ENCODE measurements at places on chromosomes 5 and 9. TPM values are rescaled to one million over a fixed set of nuclear protein-coding genes. Genes with fewer than 3 reads are reported as not detected.

Gene ITK
- 153 TPM for total RNA-seq

Gene ZNF169
- total RNA-seq: 6.3 TPM

Gene SPRY4
- total RNA-seq: 4.6 TPM

Gene MEIKIN
- not detected for total RNA-seq

Gene MYMK
- not detected for total RNA-seq

- DNase-seq: no peak
These were observed 65.7 kb downstream of the DENND1A start for GRCh38 chr9:123864251-123864650.

DNA sequence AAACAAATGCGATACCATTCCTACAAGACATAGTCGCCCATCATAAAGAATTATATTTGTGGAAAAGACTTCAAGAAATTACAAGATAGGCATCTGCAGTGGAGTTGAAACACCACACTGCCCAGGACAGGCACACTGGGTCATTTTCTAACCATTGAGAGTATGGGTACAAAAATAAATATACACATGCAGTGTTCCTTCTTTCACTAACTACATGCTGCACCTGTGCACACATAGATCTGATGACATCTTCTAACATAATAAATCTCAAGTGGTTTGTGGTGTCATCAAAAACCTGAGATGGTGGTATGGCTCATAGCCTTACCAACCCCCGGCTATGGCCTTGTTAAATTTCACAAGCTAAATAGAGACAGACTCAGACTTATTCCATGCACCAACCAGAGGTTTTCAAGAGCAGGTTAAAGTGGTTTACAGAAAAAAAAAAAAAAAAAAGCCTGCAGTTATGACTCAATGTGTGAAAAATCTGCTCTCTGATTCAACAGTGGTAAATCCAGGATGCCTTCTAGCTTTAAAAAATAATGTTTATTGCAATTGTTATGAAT is 12.4 kb upstream of the NFIB start:
- DNase-seq: no peak

DNA sequence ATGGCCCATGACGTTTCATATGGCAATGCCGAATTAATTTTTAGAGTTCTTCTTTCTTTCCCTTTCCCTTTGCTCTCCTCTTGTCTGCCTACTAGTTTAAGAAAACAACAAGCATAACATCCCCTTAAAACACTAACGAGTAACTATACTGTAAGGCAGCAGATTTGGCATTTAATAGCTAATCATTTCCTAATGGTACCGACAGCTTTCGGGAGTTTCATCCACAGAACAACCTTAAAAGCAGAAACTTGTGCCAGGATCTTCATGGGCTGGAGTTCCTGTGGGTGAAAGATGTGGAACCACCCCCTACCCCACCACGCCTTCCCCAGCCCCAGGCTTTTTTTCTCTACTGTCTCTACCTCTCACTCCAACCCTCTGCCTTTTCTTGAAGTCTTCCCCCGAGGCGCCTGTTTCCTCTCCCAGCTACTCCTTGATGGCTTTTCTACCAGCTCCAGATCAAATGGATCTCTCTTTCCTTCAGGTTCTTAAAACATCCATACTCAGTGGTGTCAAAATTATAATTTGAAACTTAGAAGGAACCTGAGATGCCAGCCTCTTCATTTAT is 319.5 kb downstream of the PIK3R1 start:
- DNase-seq: no peak

DNA sequence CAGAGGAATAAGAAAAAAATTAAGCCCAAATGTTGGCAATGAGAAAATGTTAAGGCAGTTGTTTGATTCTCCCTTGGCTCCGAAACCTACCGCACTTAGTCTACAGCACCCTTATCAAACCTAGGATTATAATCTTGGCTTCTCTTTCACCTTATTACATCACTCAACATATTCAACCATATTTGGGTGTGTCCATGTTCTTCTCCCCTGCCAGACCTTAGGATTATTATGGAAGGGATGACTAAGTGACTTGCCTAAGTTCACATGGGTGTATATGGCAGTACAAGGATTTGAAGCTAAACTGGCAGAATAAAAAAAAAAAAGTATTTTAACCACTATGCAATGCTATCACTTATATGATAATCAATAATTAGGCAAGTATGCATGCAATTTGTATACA is 76.4 kb downstream of the PLK2 start:
- DNase-seq: no peak

GRCh38 chr5:137975208-137975607 is 57.7 kb downstream of the FAM13B start:
- DNase-seq: no peak

DNA sequence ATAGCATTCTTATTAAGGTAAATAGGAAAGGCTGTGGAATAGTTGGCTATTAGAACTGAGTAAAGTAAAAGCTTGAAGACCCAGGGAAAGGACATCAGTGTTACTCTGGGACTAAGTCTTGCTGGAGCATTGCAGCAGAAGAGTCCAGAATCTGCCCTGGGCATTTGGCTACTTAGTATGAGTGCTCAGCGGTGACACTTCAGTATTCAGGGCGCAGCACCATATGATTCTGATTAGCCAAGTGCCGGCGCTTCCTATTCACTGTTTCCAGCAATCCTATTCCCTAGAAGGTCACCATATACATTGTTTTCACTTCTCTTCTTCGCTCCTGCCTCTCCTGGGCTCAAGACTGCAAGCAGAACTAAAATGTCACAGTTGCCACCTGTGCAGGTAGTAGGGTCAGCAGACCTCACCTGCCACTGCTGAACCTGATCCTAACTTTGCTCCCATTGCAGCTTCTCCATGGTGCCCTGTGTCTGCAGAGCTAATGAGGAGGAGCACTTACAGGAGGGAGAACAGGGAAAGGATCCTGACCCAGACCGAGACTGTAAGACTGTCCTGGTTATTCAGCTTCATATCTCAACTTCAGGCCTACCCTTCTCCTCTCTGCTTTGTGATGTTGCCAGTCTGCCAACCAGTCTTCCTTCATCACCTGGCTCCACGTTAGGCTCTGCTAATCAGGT is 313.6 kb upstream of the PIK3R1 start:
- no peak for DNase-seq

DNA sequence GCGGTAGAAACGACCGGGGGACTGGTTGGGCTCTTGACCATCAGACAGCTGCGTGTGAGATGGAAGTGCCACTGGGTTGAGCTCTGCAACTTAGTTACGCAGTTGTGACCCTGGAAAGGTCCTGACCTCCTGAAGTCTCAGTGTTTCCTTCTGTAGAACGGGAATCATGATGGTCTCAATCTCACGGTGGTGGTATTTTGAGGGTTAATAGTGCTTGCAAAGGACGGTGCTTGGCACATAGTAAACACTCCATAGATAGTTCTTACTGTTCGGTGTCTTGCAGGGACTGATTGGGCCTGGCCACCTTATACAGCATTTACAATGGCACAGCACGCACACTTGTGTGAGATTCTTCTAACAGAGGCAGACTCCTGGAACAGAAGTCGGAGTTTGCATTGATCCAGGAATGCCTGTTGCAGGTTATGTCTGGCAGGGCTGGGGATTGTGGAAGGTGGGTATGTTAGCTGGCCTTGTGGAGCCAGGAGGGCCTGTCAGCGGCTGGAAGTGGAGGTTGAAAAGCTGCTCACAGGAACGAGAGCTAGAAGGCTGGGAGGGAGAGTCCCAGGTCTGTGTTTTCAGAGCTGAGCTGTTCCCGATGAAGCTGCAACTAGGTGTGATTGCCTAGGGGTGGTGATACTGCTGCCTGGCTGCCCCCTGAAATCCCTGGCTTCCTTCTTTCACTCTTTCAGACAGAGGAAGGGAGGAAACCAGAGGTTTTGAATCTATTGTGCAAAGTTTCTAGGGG is 962 bp upstream of the TXN start:
- DNase-seq: no peak

DNA sequence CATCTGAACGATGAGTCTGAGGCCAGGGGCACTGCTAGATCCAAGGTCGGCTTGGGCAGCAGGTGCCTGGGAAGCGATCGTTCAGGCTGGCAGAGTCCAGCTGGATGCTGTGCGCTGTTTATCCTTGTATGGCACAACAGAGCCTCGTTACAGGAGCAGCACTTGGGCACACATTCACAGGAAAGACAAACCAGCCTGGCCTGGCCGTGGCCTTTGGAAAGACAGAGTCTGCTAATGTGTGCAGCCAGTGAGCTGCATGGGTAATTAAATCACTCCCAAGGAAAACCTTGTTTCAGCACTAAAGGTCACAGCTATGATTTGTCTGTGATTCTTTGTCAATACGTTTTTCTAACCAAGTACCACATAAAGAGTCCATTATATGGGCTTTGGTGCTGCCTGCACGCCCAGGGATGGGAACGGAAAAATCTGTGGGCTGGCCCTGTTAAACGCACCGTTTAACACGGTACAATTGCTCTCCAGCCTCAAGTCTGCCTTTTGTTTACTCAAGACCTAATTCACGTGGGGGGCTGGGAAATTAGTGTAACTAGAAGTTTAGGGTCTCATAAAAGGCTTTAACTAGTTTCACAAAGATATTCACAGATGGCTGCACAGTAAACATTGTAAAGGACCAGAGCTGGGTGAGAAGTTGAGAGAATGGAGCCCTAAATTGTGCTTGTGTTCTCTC is 509.3 kb downstream of the KDM4C start:
- DNase-seq: no peak

GRCh38 chr5:775961-776861 is 8.3 kb downstream of the ZDHHC11B start:
- no peak for DNase-seq

DNA sequence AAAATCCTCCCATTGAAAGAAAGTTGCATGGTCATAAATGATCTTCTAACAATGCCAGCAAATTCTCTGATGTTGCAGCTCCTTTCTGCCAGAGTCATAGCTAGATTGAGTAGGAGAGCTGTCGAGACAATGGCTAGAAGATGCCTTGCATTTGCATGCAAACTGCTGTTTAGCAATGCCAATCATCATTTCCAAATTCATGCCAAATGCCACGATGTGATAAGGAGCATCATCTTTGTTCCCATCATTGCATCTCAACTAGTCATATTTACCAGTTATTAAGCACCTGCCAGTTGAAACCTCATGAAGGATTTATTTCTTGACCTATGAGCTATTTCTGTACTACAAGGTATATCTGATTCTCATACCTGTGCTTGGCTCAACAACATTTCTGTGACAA is 246.4 kb upstream of the PIK3R1 start:
- DNase-seq: no peak

DNA sequence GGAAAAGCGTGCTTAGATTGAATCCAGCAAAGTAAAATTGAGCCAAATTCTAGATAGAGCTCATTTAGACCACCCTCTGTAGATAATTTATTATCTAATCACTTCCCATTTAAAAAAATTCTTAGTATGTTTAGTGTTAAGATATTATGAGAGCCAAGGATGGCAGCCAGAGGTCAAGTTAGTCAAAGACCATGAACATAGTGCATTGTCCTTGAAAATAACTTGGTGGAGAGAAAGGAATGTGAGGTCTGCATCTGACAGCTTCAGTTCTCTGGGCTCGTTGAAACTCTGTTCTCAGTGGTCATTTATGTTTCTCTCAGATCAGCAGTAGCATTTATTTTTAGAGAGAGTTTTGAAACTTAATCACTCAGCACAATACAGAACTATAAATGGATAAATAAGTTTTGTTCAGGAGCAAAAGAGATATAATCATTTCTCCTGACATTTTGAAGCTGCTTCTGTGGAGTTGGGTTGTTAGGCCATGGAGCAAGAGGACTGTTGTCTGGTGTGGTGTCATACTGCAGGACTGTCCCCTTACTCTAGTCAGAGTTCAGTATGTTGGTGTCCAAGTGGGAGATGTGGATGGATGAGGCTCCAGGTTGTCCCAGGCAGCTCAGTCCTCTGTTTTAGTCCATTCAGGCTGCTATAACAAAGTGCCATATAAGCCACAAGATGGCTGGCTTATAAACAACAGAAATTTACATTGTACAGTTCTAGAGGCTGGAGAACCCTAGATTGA is 337.7 kb downstream of the FBXL7 start:
- no peak for DNase-seq

- DNase-seq: no peak
These were observed 47.1 kb upstream of the RAI14 start for GRCh38 chr5:34608859-34609648.

DNA sequence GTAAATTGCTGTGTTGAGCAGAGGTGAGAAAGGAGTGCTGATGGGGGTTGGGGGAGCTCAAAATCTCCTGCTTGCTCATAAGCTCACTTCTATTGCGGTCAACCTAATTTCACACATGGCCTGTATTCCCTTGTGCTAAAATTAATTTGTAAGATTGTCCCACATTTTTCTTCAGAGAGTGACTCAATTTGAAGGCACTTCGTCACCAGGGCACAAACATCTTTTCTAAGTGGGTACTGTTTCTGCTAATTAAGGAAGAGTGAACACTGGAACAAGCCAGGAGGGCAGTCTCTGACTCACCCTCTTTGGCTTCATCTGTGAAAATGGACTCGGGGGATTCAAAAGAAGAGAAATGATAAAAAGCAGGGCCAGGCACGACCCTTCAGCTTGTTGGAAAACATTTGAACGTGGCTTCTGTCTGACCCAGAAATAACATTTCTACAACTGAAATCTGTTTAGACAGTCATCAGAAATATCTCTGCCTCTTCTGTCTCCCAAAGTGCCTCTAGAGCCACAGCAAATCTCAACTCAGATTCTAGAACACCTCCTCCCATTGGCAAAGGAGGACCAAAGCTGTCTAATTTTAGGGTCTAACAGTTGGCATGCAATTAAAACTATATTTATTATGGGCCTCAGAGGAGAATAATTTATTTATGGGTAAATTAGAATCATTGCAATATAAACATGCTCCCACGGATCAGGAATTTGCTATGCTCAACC is 49.8 kb downstream of the FEM1C start:
- DNase-seq: no peak

GRCh38 chr9:35790025-35790384 is 1.4 kb upstream of the NPR2 start:
- no peak for DNase-seq

DNA sequence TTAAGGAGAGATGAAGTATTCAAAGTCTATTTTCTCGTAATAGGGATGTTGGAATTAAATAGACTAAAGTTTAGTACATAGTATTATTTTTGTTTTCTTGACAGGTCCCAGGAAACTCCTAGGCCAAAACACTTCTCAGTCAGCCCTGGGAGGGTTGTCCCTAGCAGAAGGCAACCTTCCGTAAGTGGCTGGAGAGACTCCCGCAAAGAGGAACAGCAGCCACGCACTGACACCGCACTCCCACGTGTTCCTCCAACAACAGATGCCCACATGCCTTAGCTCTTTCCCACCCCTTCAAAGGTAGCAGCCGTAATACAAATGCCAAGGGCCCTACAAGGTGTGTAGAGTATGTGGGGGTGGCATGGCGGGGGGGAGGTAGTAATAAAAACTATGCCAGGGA is 28.4 kb downstream of the PCDHGC5 start:
- no peak for DNase-seq

- DNase-seq: no peak
These were observed 92.4 kb upstream of the CXCL14 start for GRCh38 chr5:135671052-135671705.

DNA sequence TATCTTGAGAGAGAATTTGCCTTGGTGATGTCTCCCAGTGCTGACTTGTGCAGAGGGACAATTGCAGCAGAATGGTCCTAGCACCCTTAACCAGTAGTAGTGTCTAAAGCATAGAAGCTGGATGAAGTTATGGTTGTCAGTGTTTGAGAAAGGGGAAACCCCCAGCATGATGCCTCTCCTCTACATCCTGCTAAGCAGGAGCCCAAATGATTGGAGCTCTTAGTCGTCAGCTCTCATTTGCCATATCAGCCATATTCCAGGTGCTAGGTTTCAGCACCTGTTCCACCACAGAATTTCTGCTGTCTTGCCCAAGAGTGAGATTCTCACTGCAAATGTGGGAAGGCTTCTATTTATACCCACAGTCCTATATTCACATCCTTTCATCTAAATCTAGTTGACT is 43.7 kb upstream of the RFX3 start:
- no peak for DNase-seq

GRCh38 chr5:107655831-107656230 is 14.9 kb downstream of the EFNA5 start:
- DNase-seq: no peak

GRCh38 chr5:148482196-148482595 is 98.4 kb downstream of the FBXO38 start:
- DNase-seq: no peak

Measured in natural killer cell treated with Interleukin-12 subunit alpha and Interleukin-12 subunit beta and Interleukin-15 and Interleukin-18, amount 100 ng/mL, for 72 hours (primary cell).